Activated CD8-positive, alpha-beta T cell treated with anti-CD3 and anti-CD28 coated beads for 36 hours (primary cell): ENCODE measurements at places on chromosomes 13 and 19. TPM values are rescaled to one million over a fixed set of nuclear protein-coding genes. Genes with fewer than 3 reads are reported as not detected.

DNA sequence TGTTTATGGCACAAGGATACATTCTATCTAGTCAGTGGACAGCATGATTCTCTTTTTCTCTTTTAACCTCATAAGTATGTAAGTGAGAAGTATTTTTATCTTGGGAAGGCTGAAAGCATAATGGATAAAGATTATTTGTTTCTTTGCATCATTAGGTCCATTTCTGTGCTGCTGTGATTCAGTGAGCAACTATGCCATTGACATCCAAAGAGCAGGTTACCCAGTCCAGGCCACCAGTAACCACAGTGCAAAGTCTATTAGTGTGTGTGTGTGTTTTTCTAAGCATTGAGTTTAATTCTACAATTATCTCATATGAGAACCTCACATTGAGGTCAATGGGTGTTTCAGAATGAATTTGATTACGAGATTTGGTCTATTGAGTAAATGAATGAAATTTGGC, 158.8 kb upstream of the DACH1 start:
- no peak for DNase-seq

GRCh38 chr19:49559443-49559842, 20.9 kb downstream of the NOSIP start:
- DNase-seq = no peak

GRCh38 chr13:99415014-99415650, 86.1 kb upstream of the TM9SF2 start:
- no peak for DNase-seq

GRCh38 chr19:3224346-3225168, at the start of gene CELF5:
TSS of gene CELF5 (plus strand) at chr19:3224661. CDS start at chr19:3224740, 79 bp downstream.
- DNase-seq = peak; percentile 58

GRCh38 chr13:101989798-101990350, 412.0 kb downstream of the FGF14 start:
- no peak for DNase-seq

DNA sequence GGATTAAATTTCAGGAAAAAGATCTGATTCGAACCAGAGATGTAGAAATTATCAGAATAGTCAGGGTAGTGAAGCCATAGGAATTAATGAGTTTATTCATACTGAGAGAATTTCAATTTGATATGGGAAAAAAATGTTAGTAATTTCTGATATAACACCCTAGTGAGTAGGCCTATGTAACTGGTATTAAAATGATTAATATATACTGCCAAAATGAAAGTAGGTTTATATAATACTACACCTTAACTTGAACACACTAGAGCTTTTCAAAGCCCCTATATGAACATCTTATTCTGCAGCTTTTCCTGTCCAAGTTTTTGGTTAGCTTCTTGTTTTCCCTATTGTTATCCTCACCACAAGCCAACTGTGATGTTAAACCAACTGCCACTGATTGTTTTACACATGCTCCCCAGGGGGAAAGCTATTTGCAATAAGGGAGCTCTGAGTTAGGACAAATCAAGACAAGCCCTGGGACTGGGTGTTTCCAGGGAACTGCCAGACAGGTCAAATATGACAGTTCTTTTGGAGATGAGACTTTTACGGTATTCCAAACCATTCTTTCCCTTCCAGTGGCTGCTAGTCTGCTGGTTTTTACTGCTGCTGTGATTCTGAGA, 45.3 kb downstream of the FNDC3A start:
- DNase-seq = no peak

- DNase-seq = no peak
Measured at GRCh38 chr19:46844067-46844489, 6.6 kb downstream of the AP2S1 start.

DNA sequence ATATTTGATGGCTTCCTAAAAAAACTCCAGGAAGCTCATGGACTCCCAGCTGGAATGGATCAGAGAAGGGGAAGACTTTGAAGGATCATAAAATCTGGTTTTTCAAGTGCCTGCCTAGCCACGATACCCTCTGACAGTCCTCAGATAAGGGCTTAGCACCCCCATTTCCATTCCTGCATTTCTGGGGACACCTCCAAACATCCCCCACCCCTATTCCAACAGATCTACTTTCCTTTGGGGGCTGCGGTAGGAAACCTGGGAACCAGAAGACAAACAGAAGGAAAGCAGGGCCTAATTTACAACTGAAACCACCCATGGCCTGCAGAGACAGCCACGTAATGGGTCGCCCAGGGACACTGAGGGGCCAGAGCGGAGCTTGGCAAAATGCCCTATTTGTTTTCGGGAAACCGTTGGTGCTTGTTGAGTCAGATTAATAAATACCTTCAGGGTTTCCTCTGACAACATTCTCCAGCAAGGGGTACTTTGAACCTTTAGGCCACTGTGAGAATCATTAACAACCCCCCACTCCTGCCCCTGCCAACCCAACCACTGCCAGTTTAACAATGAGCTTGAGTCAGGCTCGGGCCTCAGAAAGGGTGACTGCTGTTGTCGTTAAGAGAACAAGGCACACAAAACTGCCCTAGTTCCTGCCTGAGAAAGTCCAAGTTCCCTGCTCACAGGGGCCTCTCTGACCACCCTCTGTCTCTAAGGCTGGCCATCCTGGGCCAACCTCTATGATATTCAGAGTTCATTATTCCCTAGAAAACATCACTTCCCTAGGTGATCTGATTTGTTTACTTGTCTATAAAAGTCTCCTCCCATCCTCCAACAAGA, 23.5 kb downstream of the RHPN2 start:
- no peak for DNase-seq

DNA sequence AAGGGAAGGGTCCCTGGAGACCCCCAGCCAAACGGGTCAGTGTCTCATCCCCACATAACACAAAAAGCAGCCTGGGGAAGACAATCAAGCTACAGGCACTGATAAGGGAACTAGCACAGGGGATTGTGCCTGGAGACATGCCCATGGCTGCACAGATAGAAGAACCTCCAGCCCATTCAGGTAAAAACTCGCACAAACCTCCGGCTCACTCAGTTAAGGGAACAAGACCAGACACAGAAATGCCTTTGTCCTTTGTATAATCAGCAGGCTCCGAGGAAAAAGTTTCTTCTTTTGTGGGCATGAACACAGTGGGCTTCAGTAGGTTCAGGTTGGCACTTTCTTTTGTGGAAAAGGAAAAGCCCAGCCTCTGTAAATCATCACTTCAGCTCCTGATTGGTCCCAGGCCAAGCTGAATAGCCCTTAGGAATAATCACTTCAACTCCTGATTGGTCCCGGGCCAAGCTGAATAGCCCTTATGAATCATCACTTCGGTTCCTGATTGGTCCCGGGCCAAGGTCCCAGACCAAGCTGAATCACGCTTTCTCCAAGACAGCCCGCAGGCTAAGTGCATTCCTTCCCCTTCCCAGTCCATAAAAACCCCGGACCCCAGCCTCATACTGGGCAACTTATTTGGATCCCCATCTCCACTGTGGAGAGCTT, 5.0 kb upstream of the ZNF230 start:
- no peak for DNase-seq

DNA sequence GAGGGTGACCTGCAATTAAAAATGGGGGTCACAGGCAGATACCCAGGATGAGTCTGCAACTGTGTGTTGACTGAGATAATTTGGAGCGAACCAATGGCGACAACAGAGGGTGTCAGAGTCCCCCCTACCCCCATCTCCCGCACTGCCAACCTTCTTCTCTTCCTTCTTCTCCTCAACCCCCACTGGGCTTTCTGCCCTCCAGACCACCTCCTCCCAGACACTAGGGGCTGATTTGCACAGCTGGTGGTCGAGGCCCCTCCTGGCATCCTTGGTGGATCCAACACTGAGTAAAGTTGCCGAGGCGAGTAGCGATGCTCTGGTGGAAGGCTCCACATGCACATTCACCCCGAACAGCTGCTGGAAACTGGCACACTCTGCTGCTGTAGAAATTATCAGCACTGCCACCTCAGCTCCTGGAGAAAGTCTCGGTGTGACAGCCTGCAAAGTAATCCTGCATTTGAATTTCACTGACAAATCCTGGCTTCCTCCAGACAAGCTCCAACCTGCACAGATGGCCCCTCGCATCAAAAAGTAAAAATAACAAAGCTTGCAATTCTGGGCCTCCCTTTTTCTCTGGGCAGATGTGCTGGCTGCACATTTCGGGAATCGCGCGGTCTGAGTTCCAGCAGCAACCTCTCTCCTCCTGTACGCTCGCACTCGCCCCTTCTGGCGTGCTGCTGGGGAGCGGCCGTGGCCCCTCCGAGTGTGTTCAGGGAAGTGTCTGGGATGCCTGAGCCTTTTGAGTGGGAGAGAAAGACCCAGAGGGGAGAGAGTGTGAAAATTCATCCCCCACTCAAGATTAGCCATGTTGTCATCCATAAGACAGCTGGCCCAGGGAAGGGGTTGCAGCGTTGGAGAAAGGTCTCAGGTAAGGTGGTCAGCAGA, 28.5 kb downstream of the CCNE1 start:
- no peak for DNase-seq

- no peak for DNase-seq
Measured at GRCh38 chr19:6711605-6712004, 8.8 kb downstream of the C3 start.

DNA sequence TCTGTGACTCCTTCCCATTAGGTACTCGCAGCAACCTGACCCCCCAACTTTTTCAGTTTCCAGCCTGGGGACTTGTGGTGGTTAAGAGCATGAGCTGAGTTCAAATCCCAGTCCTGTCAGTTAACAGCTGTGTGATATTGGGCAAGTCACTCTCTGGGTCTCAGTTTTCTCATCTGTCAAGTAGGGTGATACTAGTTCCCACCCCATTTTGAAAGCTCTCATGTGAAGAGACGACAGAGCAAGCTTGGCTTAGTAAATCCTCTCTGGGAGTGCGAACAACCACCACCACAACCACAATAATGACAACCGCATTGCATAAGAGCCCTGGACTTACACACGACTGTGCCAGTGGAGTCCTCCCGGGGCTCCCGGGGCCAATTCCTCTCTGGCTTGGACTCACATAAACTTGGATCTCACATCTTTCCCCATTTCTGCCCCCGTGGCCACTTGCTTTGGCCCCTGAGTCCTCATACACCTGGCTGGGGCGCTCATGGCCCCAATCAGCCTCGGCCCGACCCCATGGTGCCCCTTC, 454 bp downstream of the BLVRB start:
- peak; percentile 67 for DNase-seq

- DNase-seq = no peak
Measured at GRCh38 chr13:33611121-33611805, 206.7 kb upstream of the RFC3 start.

DNA sequence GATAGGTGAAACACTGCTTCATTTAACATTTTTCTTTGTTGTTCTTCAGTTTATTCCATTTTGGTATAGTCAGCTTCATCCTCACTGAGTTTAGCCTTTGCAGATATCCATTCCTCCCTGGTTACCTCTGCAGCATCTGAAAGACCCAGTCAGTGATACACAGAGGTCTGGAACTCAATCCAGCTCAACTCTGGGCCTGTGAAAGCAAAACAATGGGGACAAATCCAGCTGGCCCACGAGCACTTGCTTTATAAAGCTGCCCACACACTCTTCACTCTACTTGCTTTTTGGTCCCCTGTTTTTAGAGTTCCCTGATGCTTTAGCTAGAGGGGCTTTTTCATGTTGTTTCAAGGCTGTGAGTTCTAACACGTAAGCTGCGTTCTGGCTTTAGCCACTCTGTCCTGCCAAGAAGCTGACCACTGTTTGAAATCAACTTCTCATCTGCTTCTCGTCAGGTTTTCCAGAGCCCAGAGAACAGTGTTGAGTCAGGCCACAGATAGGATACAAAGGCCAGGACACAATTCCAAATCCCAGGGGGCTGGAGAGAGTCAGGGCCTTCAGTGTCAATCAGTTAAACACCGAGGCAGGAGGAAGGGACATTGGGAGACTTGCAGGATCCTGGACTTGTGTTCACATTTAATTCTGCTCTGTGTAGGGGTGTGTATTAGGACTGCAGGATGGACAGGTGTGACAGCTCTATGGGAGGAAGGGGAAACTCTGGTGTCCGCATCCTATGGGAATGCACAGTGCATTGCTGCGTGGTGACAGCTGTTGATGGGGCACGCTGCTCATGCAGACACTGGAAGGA, 83.5 kb upstream of the RNF113B start:
- no peak for DNase-seq

- DNase-seq = no peak
Measured at GRCh38 chr13:74687442-74688182, 553.4 kb upstream of the KLF12 start.

DNA sequence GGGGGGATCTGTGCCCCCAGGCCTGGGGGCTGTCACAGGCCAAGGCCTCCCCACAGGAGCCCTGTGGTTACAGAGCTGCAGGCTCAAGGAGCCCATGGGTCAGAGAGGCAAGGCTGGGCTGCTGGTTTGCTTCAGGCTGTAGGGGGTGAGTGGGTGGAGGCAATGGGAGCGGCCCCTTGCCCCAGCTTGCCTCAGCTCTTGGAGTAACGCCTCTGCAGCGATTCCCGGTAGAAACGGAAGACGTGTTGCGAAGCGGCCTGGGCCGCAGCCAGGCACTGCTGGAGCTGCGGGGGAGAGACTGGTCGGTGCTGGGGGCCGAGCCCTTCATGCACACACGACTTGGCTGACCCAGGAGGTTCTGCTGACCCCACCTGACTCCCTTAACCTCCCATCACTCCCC, 10.1 kb downstream of the TMEM91 start:
- DNase-seq = no peak

GRCh38 chr19:28504139-28504538, 708.8 kb downstream of the UQCRFS1 start:
- DNase-seq = no peak

- DNase-seq = no peak
Measured at GRCh38 chr13:111304041-111304544, 16.3 kb upstream of the TEX29 start.

GRCh38 chr19:18058208-18059009, 28.3 kb downstream of the IL12RB1 start:
- DNase-seq = peak; percentile 83

The CEBPA gene
- total RNA-seq = 0.45 TPM

The IZUMO2 gene
- not detected for total RNA-seq

The TTYH1 gene
- total RNA-seq = not detected

The C1QTNF9 gene
- not detected for total RNA-seq

The FUZ gene
- total RNA-seq = 24.1 TPM

The GDF15 gene
- not detected for total RNA-seq

The CYP4F11 gene
- not detected for total RNA-seq

The SIX5 gene
- 0.97 TPM for total RNA-seq
